ENCODE measurements at places on chromosomes 12 and 14. TPM values are rescaled to one million over a fixed set of nuclear protein-coding genes. Genes with fewer than 3 reads are reported as not detected.

DNA sequence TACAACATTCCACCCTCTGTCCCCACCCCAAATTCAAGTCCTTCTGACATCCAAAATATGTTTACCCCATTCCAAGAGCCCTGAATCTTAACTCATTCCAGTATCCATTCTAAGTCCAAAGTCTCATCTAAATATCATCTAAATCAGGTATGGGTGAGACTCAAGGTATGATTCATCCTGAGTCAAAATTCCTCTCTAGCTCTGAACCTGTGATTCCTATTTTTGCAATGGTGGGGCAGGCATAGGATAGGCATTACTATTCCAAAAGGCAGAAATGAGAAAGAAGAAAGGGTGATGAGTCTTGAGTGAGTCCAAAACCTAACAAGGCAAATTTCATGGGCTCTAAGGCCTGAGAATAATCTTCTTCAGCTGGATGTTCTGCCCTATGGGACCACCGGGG, 140.3 kb upstream of the FAR2 start:
- no peak for DNase-seq
- no peak overlapping the region for H3K4me3 ChIP-seq
- H3K4me1 ChIP-seq, result no peaks in the 10 kb centered on the region

- peak overlapping the region; percentile 99 for H3K27ac ChIP-seq
- peaks cover 53% of the 10 kb centered on the region for H3K4me1 ChIP-seq
Measured at GRCh38 chr12:108804271-108804953, 53.0 kb downstream of the SSH1 start.

ABHD4 gene
- 52.1 TPM for total RNA-seq

DNA sequence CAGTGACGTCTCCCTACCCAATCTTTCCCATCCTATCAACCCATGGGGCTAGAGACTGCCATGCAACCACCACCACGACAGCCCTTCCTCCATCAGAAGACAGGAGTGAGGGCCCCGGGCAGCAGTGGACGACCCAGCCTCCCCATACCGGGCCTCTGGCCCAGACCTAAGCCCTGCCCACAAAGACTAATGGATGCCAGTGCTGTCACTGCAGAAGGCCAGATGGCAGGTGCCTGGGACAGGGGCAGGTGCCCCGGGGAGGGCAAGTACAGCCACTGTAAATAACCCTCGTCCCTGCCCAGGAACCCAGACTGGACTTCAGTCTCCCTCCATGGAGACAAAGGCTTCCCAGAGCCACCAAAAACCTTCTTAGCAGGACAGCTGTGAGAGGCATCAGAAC, 20.3 kb upstream of the HSPB8 start:
- no peak overlapping the region for H3K27ac ChIP-seq
- H3K36me3 ChIP-seq, result no peaks in the 10 kb centered on the region
- no peak for DNase-seq

RPL10L gene
- total RNA-seq, result not detected

DNA sequence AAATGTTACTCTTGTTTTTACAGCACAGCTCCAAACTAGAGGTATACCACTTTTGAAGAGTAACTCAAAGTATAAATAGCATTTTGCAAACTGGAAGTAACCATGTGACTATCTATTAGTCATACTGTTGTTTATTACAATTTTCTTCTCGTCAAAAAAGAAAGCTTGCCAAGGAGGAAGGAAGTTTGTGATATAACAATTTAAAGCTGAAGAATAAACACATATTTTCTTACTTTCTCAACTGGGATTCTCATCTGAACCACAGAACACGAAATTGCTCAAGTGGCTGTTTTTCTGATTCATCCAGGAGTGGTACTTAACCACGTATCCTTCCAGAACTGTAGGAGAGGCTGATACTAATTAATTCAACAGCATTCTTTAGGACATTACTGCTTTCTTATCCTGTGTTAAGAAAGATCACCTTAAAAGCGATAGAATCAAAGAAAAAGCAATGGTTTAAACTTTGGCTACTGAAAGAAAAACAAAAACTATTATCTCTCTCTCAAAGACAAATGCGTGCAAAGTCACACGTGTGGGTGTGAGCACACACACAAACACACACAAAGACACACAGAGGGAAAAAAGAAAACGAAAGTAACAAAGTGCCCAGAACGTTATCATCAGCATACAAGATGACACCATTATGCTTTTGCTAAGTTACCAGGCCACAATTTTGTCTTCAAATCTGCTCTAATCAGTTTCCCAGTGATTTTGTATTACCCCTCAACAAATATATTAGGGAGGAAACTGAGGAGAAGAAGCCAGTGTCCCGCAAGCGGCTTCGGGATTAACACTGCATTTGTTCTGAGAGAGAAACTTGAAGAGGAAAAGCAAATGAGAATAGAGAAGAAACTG, at the start of gene CLEC2B:
CLEC2B (minus strand) TSS at position 48 of the 855 bp plus-strand sequence.
- DNase-seq, result no peak
- H3K36me3 ChIP-seq, result no peaks in the 10 kb centered on the region
- peak within 1 kb of the TSS; percentile 52 for H3K27ac ChIP-seq
- H3K4me1 ChIP-seq, result peaks cover 7% of the 10 kb centered on the region
- H3K27me3 ChIP-seq, result no peaks in the 10 kb centered on the region
- peak within 1 kb of the TSS; percentile 74 for H3K4me3 ChIP-seq

NOVA1 gene
- total RNA-seq, result not detected

CIT gene
- total RNA-seq, result 8.8 TPM

GRCh38 chr12:92574051-92574783, 128.6 kb upstream of the PLEKHG7 start:
- no peak for DNase-seq
- H3K27ac ChIP-seq, result no peak overlapping the region
- H3K36me3 ChIP-seq, result no peaks in the 10 kb centered on the region
- H3K4me1 ChIP-seq, result peaks cover 11% of the 10 kb centered on the region

TAS2R7 gene
- not detected for total RNA-seq

DNA sequence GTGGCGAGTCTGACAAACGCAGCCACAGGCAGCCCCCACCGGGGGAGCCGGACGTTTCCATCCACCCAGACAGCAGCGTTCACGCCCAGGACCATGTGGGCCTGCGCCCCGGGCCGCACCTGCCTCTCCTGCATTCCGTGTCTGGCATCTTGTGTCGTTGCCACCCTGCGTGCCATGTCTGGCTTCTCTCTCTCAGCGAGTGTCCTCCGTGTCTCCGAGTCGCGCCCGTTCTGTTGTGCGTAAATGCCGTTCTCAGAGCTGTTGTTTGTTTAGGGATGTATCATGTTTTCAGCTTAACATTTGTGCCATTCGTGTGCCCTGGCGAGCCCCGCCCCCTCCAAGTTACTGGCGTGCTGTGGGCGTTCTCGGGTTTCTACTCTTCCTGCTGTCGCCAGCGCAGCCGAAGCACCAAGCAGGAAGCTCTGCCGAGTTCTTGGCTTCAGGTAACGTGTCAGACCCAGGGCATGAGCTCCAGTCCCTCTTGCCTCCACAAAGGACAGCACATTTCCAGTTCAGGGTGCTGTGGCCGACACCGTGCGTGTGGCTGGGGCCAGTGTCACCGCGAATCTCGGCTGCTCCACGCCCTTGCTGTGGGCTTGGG, 34.6 kb downstream of the NOC4L start:
- no peaks in the 10 kb centered on the region for H3K4me1 ChIP-seq
- no peaks in the 10 kb centered on the region for H3K36me3 ChIP-seq
- no peak overlapping the region for H3K4me3 ChIP-seq
- H3K27me3 ChIP-seq, result peaks cover 28% of the 10 kb centered on the region
- no peak overlapping the region for H3K27ac ChIP-seq
- no peak for DNase-seq

RAN gene
- total RNA-seq, result 436 TPM

DNA sequence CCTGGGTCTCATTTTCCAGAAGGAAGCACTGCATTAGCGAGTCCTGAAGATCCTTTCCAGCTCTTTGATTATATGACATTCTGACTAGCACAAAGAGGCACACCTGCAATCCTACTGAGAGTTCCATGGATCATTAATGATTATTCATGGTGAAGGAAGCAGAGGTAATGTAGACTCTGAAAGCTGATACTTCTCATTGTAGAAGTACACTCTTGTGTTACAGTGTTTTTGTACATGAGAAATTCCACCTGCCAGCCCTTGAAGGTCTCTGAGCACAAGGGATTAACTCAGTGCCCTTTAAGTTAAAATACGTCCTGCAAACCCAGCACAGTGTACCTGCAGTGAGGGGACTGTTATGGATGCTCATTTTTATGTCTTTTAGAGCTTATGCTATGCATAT, 558.8 kb upstream of the FBXO33 start:
- no peak for DNase-seq
- H3K36me3 ChIP-seq, result no peaks in the 10 kb centered on the region
- H3K4me3 ChIP-seq, result no peak overlapping the region
- H3K27ac ChIP-seq, result no peak overlapping the region
- no peaks in the 10 kb centered on the region for H3K27me3 ChIP-seq
- H3K4me1 ChIP-seq, result no peaks in the 10 kb centered on the region

DNA sequence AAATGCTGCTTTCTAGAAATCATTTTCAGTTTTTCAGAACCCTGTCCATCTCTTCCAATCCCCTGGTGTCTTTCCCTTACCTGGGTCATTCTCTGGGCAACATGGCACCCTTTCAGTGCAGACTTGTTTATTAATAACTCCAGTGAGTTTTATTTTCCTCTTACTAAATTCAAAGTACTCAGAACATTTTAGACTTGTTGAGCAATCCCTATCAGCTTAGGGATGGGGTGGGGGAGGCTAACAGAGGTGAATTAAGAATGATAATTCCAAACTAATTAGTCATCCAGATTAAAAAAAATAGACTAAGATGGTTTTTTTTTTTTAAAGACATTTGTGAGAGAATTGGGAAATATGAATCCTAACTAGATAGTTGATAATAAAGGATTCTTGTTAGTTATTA, 10.7 kb downstream of the GPRC5A start:
- peak; percentile 82 for DNase-seq
- peak overlapping the region; percentile 90 for H3K27ac ChIP-seq
- no peaks in the 10 kb centered on the region for H3K36me3 ChIP-seq
- H3K4me1 ChIP-seq, result peaks cover 36% of the 10 kb centered on the region
- no peaks in the 10 kb centered on the region for H3K27me3 ChIP-seq

CLEC9A gene
- total RNA-seq, result not detected

GRCh38 chr12:62291864-62292760, 31.9 kb downstream of the USP15 start:
- peaks cover 19% of the 10 kb centered on the region for H3K4me1 ChIP-seq
- peak; percentile 75 for DNase-seq
- H3K27ac ChIP-seq, result peak overlapping the region; percentile 19
- H3K27me3 ChIP-seq, result no peaks in the 10 kb centered on the region
- peaks cover 18% of the 10 kb centered on the region for H3K36me3 ChIP-seq
- no peak overlapping the region for H3K4me3 ChIP-seq

CDK17 gene
- total RNA-seq, result 68.0 TPM

CYP27B1 gene
- total RNA-seq, result 0.36 TPM

GRCh38 chr12:70508178-70508577, 129.1 kb downstream of the PTPRB start:
- no peak overlapping the region for H3K27ac ChIP-seq
- no peaks in the 10 kb centered on the region for H3K36me3 ChIP-seq
- DNase-seq, result no peak
- H3K27me3 ChIP-seq, result no peaks in the 10 kb centered on the region
- no peak overlapping the region for H3K4me3 ChIP-seq

- H3K27me3 ChIP-seq, result peaks cover 16% of the 10 kb centered on the region
- DNase-seq, result peak; percentile 87
- no peak overlapping the region for H3K27ac ChIP-seq
- no peak overlapping the region for H3K4me3 ChIP-seq
Measured at GRCh38 chr12:64560396-64561301, 49.6 kb upstream of the RASSF3 start.

DNA sequence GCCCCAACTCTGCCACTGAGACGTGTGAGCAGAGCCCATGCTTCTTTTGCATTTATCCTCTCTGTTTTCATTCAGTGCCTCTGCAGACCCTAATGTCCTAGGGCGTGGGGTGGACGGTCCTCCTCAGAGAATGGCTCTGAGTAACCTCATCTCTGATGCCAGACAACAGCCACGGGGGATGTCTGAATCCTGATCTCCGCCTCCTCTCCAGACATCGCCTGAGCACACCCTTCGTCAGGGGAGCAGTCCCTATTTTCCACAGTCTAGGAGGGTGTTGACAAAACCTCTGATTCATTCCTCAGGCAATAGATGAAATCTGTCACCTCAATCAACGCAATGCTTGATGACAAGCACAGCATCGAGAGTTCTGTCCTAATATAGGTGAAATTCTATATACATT, 109.2 kb upstream of the DYRK2 start:
- H3K27ac ChIP-seq, result no peak overlapping the region
- peaks cover 7% of the 10 kb centered on the region for H3K4me1 ChIP-seq
- no peak for DNase-seq
- no peak overlapping the region for H3K4me3 ChIP-seq

DNA sequence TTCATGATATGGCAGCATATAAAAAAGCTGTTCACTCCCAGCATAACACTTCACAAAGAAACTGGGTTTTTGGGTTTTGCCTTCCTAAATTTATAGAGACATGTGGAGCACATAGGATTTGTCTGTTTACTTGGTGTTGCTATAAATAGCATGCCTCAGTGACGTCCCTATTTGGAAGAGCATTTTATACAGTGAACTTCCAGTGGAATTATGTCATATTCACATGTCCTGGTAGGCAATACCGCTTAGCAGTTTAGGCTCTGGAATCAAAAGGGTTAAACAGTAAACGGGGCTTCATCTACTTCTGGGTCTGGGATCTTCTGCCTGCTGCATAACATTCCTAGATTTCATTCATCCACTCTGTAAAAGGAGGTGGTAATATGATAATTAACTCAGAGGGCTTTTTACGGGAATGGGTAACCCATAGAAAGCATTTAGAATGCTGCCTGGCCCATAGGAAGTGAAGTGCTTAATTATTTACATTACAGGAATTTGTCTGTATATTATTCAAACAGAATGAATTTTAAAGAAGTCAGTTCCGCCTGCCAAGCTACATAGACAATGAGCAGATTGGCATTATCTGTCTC, 396.1 kb downstream of the TMTC2 start:
- no peak overlapping the region for H3K4me3 ChIP-seq
- H3K27me3 ChIP-seq, result no peaks in the 10 kb centered on the region
- no peaks in the 10 kb centered on the region for H3K4me1 ChIP-seq
- H3K36me3 ChIP-seq, result no peaks in the 10 kb centered on the region
- DNase-seq, result no peak

DNA sequence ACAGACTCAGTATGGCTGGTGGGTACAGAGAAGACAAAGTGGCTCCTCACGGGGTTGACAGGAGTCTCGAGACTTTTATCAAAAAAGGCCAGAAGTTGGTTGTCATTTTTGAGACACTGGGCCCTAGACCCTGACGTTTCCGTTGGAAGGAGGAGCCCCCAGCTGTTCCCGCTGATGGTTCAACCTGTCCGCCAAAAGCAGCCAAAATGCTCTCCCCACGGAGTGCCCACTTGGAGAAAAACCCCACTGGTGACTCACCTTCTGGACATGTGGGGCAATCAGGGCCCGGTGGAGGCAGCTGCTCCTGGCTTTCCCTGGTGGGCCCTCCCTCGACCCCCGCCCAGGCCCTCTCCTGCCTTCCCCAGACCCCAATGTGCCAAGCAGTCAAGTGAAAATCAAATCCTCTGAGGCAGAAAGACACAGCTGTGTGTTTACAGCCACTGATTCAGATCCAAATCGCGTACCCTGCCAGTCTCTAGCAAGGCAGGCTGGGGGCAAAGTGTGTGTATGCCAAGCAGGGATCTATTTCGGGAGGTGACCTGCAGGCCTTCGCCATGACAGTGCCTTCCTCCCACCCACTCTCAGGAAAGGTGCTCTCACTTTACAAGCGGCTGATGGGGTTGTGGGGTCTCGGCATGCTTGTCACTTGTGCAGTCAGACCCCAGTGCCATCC, 347.4 kb downstream of the DPF3 start:
- H3K4me1 ChIP-seq, result peaks cover 10% of the 10 kb centered on the region
- H3K4me3 ChIP-seq, result no peak overlapping the region
- no peak overlapping the region for H3K27ac ChIP-seq
- no peaks in the 10 kb centered on the region for H3K36me3 ChIP-seq
- peaks cover under 1% of the 10 kb centered on the region for H3K27me3 ChIP-seq

- DNase-seq, result peak; percentile 46
- no peaks in the 10 kb centered on the region for H3K36me3 ChIP-seq
- peaks cover 7% of the 10 kb centered on the region for H3K27me3 ChIP-seq
Measured at GRCh38 chr14:91328313-91329050, 84.0 kb upstream of the GPR68 start.

Data from osteoblast (primary cell).